CD4-positive, alpha-beta T cell treated with Interleukin-6 for 4 hours (primary cell): ENCODE measurements at places on chromosomes 7 and 10.

- DNase-seq, result no peak
These were observed 315.3 kb downstream of the TYW1 start for GRCh38 chr7:67311901-67312300.

DNA sequence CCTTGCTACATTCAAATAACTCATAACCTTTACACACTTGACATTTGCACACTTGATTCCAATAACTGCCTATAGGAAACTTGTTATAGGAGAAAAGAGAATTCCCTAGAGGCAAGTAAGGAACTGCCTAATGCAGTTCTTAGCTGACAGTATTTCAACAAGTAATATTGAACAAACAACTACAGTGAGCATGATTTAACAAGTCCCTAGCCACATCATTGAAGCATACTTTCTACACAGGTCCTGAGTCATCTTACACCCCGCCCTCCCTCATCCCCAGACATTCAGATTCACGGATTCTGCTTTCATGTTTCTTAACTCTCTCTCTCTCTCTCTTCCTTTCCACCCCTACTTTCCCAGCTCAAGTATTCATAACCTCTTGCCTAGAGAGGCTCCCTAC, 153.5 kb downstream of the LSM5 start:
- no peak for DNase-seq

DNA sequence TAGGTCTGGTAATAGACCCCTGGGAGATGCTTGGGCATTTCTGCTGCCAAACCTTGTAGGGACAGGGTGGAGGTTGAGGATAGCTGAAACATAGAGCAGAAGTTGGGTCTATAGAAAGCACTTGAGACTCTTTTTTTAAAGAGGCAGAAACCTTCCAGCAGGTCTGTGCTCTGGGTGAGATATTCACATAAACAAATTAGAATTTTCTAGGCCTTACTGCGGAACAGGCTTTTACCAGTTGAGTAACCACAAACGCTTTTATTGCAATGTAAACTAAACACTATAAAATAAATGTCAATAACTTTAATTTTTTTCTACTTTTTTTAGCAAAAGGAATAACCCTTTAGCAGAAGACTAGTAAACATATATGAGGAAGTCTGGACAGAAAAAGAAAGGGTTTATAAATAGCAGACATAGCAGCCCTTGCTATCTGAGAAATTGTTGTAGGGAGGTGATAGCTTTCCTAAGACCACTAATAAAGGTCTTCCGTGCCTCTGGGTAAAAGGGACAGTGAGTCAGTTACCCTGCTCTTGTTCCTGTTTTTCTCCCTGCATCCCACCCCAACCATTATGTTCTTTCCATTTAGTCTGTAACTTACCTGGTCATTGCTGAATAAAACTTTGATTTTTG, 38.7 kb downstream of the CACNB2 start:
- DNase-seq, result no peak

- no peak for DNase-seq
These were observed 2.9 kb downstream of the PITRM1 start for GRCh38 chr10:3169673-3170072.

GRCh38 chr7:132051311-132051710, 494.9 kb upstream of the PODXL start:
- no peak for DNase-seq

GRCh38 chr10:78774999-78775711, 293.6 kb upstream of the ZMIZ1 start:
- DNase-seq, result no peak

- DNase-seq, result no peak
These were observed 28.8 kb upstream of the NMT2 start for GRCh38 chr10:15197276-15197675.

DNA sequence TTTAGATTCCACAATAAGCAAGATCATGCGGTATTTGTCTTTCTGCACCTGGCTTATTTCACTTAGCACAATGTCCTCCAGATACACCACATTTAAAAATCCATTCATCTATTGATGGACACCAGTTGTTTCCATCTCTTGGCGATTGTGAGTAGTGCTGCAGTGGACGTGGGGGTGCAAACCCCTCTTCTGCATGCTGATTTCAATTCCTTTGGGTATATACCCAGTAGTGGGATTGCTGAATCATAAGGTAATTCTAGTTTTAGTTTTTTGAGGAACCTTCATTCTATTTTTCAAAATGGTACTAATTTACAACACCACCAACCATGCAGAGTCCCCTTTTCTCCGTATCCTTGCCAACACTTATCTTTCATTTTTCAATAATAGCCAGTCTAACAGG, 2.0 kb upstream of the ASB10 start:
- DNase-seq, result no peak

DNA sequence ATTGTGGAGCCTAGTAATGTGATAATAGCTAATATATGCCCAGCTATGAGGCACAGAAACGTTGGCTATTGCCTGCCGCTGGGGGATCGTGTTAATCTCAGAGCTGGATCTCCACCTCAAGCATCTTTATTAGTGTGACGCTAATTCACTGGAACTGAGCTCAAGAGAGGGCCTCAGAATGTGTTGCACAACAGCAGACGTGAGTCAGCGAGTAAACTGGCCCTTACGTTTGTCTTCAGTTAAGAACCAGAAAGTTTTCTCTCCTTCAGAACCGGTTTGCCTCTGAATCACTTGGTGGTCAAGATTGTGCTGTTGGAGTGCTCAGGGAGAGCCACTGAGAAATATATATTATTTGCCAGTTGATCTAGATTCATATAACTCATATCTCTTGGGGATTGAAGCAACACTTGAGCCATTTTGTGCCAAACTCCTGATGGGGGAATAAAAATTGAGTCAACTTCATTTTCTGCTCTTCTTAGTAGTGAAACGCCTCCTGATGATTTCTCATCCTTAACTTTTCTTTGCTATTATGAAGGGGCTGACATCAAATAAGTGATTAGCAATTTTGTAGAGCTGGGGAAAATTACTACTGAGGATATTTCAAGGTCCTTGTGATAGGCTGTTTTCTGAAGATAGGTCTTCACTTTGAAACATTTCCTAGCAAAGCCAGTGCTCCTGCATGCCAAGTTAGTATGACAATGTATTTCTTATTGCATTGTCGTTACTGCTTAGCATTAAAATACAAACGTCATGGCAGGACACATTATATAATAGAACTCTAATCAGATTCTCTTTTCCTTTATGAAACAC, 22.3 kb downstream of the BZW2 start:
- DNase-seq, result no peak

- no peak for DNase-seq
These were observed 8.2 kb upstream of the CFAP69 start for GRCh38 chr7:90236721-90237289.

GRCh38 chr7:157903710-157904109, 566.9 kb downstream of the DNAJB6 start:
- no peak for DNase-seq

DNA sequence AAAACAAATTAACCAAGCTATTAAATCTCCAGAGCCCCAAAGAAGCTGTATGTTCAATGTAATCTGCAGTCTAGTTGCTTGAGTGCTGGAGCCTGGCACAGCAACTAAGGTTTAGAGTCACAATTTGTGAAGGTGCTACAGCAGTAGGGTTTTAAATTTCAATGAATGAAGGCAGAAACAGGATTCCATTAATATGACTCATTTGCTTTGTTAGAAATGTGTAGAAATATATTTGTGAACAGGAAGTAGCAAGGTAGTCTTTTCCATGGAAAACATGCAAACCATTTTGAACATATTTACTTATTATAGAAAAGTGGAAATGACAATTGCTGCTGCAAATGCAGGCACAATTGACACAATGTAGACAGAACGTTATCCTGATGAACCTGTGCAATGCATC, 149.0 kb upstream of the STEAP4 start:
- DNase-seq, result no peak

- DNase-seq, result no peak
These were observed 85.6 kb upstream of the PDCD4 start for GRCh38 chr10:110786172-110786571.
